Kidney capillary endothelial cell (primary cell): ENCODE measurements at places on chromosomes 4 and X.
A peak's percentile ranks its signal among the peaks of the same experiment; 100 is the strongest.

DNA sequence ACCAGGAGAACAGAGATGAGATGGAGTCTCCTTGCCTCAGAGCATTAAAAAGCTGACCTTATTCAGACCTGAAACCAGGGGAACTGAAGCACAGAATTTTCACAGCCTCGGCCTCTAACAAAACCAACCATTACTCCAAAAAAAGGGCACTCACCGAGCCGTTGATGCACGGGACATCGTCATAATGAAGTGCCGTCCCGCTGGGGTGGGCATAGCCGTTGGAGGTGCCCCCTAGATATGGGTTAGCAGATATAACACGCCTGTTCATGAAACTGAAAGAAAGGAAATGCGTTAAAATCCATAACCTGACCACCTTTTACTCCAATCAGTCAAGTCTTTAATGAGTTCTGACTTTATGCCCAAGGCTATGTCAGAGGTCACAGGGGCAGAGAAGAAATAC is 153.6 kb downstream of the AFAP1 start:
- no peak for DNase-seq

GRCh38 chr4:148376151-148376550 is 66.1 kb downstream of the NR3C2 start:
- peak; percentile 65 for DNase-seq

- DNase-seq: no peak
Measured at GRCh38 chrX:47278691-47279090, 45.9 kb downstream of the USP11 start.

DNA sequence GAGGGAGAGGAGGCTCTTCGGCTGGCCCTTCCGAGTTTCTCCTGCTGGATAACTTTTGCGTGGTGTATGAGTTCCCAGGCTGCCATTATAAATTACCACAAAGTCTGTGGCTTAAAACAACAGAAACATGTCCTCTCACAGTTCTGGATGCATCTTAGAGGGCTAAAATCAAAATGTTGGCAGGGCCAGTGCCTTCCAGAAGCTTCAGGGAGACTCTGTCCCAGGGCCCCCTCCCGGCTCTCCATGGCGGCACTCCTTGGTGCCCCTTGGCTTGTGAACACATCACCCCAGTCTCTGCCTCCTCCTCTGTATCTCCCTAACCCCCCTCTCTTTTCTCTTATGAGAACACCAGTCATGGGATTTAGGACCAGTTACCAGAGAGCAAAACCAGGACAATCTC is 23.3 kb upstream of the PPP2R2C start:
- no peak for DNase-seq

DNA sequence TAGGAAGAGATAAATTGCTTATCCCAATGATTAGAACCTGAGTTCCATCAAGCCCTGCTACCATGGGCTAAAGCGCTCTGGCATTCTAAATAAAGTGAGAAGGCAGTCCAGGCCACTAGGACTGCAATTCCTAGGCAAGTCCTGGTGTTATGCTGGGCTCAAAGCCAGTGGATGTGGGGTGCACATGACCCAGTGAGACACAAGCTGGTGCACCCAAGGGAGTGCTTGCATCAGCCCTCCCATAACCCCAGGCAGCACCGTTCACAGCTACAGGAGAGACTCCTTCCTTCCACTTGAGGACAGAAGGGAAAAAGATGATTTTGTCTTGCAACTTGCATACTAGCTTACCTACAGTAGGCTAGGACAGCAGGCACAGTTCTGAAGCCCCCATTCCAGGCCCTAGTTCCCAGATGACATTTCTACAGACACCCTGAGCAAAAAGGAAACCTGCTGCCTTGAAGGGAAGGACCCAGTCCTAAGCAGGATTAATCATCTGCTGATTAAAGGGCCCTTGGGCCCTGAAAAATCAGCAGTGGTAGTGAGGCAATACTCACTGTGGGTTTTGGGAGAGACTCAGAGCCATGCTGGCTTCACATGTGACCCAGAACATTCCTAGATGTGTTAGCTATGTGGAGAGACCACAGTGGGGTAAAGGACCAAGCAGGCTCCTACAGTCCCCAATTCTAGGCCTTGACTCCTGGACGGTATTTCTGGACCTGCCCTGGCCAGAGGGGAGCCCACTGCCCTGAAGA is 77.8 kb downstream of the KLHL13 start:
- DNase-seq: no peak

DNA sequence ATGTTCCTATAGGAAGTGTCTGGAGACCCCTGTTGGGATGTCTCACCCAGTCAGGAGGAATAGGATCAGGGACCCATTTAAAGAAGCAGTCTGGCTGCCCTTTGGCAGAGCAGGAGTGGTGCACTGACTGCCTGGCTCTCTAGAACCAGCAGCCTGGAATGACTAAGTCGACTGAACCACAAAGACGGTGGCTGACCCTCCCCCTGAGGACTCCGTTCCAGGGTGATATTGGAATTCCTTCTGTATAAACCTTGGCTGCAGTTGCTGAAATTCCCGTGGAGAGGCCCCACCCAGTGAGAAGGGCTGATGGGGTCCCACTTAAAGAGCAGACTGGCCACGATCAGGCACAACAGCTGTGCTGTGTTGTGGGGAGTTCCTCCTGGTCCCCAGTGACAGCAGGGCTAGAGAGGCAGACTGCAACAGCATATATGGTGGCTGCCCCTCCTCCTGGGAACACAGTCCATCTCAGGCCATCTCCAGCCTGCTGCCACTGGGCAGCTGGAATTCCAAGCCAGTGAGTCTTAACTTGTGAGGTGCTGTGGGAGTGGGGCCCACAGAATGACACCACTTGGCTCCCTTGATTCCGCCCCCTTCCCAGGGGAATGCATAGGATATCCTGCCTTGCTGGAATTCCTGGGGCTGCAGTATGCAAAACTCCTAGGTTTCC is 41.8 kb upstream of the RLIM start:
- DNase-seq: no peak

GRCh38 chr4:74900862-74901261 is 32.1 kb upstream of the PARM1 start:
- no peak for DNase-seq

GRCh38 chrX:140510306-140510676 is 5.4 kb upstream of the SOX3 start:
- no peak for DNase-seq
